ENCODE measurements at places on chromosomes 11 and 22.

GRCh38 chr11:61092280-61092766, 10.0 kb upstream of the CD5 start:
- DNase-seq: no peak

- no peak for DNase-seq
Observed at GRCh38 chr11:27842290-27842689, 142.0 kb upstream of the BDNF start.

- DNase-seq: no peak
Observed at GRCh38 chr11:87358461-87358860, 320.7 kb downstream of the TMEM135 start.

GRCh38 chr11:1872267-1872985, 19.3 kb downstream of the PRR33 start:
- DNase-seq: no peak

- DNase-seq: no peak
Observed at GRCh38 chr11:18722293-18722637, 3.7 kb downstream of the IGSF22 start.

- no peak for DNase-seq
Observed at GRCh38 chr11:43871051-43871450, 9.6 kb upstream of the ALKBH3 start.
